ENCODE measurements at places on chromosomes 5 and 9. TPM values are rescaled to one million over a fixed set of nuclear protein-coding genes. Genes with fewer than 3 reads are reported as not detected.

The UBQLN1 gene
- total RNA-seq = 121 TPM

The IRX2 gene
- total RNA-seq = 0.56 TPM

The NNT gene
- 61.5 TPM for total RNA-seq

The SHISAL2B gene
- total RNA-seq = not detected

The PFN3 gene
- total RNA-seq = not detected
